ENCODE measurements at places on chromosomes 5 and 9. TPM values are rescaled to one million over a fixed set of nuclear protein-coding genes. Genes with fewer than 3 reads are reported as not detected.

GRCh38 chr9:72471096-72471495 is 50.3 kb upstream of the TMC1 start:
- no peak for DNase-seq

DNA sequence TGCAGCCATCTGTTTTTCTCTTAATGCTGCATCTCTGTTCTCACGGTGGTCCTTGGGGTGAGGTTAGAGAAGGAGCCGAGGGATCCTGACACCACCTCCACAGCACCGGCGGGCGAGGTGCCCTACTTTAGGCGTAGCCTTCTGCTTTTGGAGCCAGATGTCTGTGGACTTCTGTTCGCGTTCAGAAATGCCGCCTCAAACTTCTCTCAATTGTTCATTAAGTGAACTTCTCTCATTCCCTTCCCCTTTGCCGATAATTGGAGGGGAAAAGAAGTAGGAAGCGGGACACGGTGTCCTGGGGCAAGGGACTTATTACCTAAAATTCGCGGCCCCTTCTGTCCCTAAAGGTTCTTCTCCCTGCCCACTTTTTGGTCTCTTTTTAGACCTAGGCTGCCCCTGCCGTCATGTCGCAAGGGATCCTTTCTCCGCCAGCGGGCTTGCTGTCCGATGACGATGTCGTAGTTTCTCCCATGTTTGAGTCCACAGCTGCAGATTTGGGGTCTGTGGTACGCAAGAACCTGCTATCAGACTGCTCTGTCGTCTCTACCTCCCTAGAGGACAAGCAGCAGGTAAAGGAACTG is 455 bp downstream of the KIF20A start:
- no peak for DNase-seq

DNA sequence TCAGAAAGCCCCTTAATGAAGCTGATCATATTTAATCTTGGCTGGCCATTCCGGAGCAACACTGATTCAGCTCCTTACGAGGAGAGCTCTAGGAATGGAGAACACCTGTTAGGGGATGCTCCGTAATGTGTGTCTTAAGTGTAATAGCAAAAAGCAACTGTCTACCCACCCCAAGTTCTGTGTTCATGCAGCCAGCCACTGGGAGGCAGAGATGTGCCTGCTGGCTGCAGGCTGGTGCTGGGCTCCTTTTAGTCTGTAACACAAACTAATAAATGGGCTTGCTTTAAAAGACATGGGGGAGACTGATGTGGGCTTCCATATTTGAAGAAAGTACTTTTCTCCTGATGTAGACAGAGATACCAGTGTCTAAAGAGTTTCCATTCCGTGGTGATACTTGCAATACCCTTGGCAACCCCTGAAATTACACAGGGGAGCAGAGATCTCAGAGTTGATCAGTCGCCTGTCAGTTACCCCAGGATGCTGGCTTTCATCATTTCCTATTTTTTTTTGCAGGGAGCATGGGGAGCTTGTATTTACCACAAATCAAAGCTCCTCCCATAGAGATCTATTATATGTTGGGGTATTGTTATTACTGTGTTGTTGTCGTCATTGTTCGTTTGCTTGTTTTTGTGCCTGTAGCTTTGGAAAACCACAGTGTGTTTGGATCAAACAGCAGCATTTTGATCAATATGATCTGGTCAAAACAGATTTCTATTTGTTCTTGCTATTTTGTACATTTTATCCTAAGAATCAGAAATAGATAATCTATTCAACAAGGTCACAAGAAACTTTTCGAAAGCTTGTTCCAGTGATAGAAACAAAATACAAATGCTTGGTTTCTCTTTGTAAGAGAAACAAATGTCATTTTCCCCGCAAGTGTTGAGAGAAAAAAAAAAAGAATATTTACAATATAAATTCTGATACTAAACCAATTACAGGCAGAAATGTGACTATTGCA is 65.8 kb downstream of the MTX3 start:
- DNase-seq, result no peak

GRCh38 chr5:79133657-79134451 is 22.2 kb downstream of the BHMT start:
- no peak for DNase-seq

DNA sequence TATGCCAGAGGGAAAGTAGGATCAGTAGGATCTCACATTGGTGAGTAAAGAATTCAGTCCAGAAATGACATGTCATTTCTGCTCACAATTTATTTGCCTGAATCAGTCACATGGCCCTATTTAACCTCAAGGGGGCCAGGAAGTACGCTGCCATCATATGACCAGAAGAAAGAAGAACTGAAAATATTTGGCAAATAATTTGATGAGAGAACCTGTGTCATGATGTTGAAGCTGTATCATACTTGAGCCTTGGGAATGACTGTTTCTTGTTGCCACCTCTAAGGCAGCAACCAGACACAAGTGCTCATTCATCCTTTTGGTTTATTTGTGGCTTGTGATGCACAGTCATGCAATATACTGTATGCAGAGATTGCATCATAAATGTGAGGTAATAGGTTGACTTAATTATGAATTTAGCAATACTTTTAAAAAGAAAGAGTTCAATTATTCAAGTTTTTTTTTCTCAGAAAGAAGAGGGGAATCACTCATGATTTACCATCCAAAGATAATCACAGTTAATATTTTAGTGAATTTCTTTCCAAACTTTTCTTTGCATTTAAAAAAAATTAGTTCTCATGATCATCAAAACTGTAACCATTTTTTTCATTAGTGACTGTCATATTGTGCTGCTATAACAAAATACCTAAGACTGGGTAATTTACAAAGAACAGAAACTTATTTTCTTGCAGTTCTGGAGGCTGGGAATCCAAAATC is 8.2 kb upstream of the ZFYVE16 start:
- DNase-seq, result no peak

DNA sequence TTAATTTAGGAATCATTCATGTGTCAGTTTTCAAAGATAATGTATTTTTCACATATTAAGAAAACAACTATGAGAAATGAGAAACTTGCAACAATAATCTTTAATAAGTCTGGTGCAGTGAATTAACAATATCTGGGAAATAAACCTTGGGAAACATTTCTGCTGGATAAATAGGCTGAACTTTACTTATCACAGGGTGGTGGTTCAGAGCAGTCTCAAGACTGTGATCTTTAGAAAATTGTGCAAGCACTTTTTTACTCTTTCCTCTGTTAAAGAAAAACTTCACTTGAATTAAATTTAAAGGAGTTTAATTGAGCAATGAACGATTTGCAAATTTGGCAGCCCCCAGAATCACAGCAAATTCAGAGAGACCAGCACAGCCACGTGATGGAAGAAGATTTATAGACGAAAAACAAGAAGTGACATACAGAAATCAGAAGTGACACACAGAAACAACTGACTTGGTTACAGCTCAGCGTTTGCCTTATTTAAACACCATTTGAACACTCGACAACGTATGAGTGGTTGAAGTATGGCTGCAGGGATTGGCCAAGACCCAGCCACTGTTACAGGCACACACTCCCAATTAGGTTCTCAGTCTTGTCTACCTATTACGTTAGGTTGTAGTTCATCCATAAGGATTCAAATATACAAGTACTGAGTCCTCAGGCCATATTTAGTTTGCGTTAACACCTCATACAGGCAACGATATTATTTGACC is 631.9 kb downstream of the SLCO4C1 start:
- no peak for DNase-seq

DNA sequence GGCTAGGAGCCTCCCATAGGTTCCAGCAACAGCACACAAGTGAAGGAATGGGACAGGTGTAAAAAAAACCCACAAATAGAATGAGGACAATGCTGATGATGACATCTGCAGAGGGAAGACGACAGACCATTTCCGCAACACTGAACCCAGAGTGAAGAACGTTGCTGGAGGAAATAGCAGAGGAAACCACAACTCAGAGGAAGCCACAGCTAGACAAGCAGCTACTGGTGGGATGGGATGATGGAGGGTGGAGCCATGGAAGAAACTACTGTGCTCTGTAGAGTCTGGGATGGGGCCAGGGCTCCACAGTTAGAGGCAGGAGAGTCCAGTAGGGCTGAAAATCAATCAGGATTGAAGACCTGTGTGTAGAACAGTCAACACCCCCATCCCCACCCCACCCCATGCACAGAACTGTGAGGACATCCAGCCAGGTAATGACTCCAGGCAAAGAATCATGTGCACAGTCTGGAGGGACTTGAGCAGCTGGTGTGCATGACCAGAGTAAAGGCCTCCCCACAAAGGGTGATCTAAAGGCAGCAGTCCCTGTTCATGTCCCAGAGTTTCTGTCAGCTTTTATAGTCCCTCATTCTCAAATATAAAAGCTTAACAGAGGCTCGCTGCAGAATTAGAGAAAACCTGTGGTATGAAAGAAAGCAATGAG is 65.2 kb upstream of the SPIN1 start:
- DNase-seq, result no peak

DNA sequence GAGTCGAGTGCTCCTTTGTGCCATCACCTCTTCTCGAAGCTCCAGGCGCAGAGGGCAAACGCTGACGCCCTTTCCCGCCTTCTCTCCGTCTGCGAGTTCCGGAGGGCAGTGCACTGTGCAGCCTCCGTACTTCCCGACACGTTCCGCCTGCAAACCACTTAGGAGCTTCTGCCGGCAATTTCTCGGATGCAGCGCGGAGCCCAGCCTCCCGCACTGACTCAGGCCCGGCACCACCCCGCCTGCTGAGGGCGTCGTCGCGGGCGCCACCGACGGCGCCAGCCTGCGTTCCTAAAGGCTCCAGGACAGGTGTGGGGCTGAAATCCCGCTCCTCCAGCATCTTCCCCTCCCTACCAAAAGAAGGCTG is 9.3 kb upstream of the TRIM36 start:
- DNase-seq, result no peak

- DNase-seq, result no peak
Observed at GRCh38 chr9:90722071-90722470, 79.4 kb upstream of the DIRAS2 start.

DNA sequence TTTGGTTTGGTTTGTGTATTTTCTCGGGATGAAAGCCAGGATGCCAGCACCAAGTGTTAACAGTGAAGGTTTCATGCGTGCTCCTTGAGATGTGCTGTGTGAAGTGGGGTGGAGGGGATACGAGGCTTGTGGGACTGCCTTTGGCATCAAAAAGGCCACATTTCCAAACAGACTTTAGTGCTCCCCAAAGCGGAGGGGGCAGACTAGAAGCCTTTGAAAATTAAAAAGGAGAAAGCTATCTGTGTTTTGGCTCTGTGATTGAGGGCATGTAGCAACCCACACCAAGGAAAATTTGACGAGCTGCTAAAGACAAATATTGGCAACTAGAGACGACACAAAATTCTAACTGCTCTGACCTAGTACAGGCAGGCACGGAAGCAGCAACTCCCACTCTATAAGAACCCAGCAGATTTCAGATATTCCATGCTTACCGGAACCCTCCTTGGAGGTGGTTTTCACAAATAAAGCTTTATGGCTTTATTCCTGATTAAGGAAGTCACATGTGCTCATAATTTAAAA is 154.5 kb downstream of the ARSB start:
- DNase-seq, result no peak

DNA sequence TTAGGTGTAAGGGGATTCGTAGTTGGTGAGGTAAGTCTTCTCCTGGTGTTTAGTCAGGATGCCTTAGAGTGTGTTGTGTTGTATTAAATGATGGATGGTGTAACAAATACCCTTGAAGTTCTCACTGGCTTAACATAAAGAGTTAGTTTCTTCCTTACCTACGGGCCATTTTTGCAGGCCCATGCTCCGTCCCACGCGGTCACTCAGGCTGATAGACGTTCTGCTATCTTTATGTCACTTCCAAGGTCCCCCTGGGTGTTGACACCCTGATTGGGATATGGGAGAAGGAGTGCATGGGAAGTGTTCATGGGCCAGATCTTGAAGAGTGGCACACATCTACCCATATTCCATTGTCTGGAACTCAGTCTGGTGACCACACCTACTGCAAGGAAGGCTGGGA is 214.0 kb downstream of the MAST4 start:
- no peak for DNase-seq

GRCh38 chr5:129243039-129243438 is 148.5 kb downstream of the ISOC1 start:
- no peak for DNase-seq

GRCh38 chr9:68927165-68927564 is 86.7 kb downstream of the PRKACG start:
- DNase-seq, result no peak

- no peak for DNase-seq
Observed at GRCh38 chr9:137676998-137677397, 58.2 kb downstream of the EHMT1 start.

- DNase-seq, result no peak
Observed at GRCh38 chr5:24347158-24347557, 297.6 kb downstream of the CDH10 start.

Gene LCN15
- total RNA-seq, result not detected

Gene PDE6A
- total RNA-seq, result not detected

Gene PCDHA7
- not detected for total RNA-seq

Gene LRRC19
- not detected for total RNA-seq

Gene NKD2
- total RNA-seq, result 0.16 TPM

Gene NEURL1B
- total RNA-seq, result 0.07 TPM

Gene CER1
- not detected for total RNA-seq

Gene CCDC183
- not detected for total RNA-seq

Gene PGM5
- not detected for total RNA-seq

Gene IFNA5
- total RNA-seq, result not detected

Gene MEGF10
- total RNA-seq, result not detected

Gene C5orf58
- total RNA-seq, result not detected

Gene GPX3
- 0.76 TPM for total RNA-seq

Gene C9
- total RNA-seq, result not detected
